ENCODE measurements at places on chromosomes 7 and 10.

DNA sequence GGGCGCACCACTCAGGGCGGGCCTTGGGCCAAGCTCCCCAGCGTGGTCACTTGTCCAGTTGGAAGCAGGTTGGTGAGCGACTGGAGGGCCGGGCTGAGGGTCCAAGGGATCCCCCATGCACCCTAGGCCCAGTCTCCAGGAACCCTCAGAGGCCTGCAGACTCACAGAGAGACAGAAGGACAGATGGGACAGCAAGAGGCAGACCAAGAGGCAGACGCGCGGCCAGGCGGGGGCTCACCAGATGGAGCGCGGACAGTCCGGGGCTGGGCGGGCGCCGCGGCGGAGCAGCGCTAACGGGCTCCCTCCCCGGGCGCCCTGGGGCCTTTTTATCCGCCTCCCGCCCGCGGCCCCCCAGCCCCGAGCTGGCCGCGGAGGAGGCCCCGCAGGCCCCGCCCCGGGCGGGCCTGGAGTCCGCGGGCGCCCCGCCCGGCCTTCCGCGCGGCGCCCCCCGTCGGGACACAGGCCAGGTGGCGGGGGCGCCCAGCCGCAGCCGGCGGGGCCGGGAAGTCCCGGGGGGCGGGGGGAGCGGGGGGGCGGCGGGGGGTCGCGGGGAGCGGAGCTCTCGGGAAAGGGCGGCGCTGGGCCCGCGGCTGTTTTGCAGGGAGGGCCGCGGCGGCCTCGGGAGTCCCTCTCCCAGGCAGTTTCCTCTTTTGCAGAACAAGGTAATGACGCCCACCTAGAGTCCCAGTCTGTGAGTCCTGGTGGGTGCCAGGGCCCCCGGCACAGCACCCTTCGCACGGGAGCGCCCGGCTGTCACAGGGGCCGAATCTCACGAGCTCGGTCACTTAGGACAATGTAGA, at the start of gene LOXL4:
LOXL4 (minus strand) TSS at position 301 of the 800 bp plus-strand sequence. CDS start 5,175 bp downstream, outside the sequence.
- peak; percentile 42 for DNase-seq

DNA sequence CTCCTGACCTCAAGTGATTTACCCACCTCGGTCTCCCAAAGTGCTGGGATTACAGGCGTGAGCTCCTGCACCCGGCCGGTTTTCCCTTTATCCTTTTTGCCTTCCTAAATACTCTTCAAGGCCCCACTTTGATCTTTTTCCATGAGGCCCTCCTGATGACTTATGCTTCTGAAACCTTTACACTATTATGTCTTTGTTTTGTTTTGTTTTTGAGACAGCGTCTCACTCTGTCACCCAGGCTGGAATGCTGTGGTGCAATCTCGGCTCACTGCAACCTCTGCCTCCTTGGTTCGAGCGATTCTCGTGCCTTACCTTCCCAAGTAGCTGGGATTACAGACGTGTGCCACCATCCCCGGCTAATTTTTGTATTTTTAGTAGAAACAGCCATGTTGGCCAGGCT, 3.8 kb downstream of the STMP1 start:
- no peak for DNase-seq

DNA sequence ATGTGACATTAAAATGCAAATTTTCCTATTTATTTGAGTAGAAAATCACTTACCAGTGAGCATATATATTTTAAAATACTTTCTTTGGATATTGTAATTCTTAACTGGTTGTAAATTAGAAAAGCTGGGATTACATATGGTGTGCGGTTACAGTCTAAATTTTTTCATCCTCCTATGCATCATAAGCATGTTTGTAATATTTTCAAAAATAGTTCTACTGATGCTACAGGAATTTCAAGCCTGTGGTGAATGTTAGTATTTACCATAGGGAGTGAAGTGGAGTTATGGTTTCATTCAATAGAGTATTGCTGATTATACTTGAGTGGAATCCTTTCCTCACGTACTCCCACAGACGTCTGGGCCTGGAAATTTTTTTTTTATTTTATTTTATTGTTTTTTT, 34.6 kb upstream of the ST7 start:
- peak; percentile 66 for DNase-seq

GRCh38 chr10:75305675-75306074, 69.9 kb upstream of the COMTD1 start:
- no peak for DNase-seq

- DNase-seq = peak; percentile 59
These were observed 84.0 kb downstream of the NRBF2 start for GRCh38 chr10:63217120-63217605.

DNA sequence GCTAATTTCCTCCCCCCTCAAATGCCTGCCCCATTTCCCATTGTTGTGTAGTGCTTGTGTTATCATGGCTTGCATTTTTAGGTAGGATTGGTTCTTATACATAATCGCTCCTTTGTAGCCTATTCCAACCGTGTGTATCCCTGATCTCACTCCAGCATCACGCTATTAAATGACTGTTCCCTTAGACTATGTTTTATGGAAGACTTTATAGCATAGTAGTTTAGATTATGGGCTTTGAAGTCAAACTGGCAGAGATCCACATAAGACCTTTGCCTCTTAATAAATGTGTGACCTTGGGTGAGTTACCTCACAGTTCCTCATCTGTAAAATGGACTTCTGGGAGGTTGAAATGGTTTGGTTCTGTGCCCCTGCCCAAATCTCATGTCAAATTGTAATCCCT, 5.4 kb upstream of the RABGEF1 start:
- no peak for DNase-seq

- DNase-seq = peak; percentile 90
These were observed 29.0 kb upstream of the MPP7 start for GRCh38 chr10:28331841-28332240.

DNA sequence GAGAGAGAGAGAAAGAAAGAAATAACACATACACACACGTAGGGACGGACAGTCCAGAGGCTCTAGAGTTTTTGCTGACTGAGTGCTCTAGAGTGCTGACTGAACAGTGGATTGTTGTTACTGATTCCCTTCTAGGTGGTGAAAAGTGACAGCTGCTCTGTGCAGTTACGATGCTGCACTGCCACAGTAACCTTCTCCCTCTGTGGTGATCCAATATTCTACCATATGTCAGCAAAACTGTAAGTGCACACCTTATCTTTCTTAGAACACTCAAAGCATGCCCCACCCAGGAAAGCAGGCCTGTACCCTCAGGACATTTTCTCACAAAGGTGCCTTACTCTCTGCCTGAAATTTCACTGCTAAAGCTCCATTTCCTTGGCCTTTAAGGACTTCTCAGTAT, 1023.5 kb downstream of the TYW1 start:
- no peak for DNase-seq

GRCh38 chr7:18081617-18082016, 54.0 kb upstream of the PRPS1L1 start:
- DNase-seq = no peak

DNA sequence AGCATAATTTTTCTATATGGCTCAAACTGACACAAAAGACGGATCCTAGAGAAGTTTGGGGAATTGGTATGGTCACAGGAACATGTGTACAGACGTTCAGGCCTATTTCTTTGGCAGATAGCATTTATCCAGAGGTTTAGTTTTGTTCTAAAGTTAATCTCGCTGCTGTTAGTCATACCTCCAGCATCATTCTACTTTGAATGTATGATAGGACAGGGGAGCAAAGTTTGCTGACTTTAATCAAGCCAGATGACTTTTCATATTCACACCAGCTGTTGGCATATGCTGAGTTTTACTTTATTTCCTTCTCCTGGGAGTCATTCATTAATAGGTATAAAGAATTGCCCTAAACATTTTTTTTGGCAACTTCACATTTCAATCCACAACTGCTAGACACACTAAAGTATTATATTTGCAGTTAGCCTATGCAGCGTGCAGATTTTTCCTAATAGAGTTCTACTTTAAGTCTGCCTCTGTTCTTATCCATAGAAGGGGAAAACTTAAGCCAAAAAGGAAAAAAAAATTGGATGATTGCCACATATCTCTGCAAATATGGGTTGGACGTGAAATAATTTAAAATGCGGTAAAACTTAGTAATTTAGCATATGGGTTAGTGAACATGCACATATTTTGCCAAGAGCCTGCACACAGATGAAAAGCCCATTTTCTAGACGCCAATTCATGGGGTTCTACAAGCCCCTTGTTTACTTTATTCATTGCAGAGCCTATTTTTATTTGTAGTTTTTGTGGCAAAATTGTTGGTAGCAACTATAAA, 213.1 kb downstream of the C7orf25 start:
- DNase-seq = peak; percentile 24

- DNase-seq = peak; percentile 57
These were observed 9.1 kb downstream of the MDFIC start for GRCh38 chr7:114930829-114931655.

DNA sequence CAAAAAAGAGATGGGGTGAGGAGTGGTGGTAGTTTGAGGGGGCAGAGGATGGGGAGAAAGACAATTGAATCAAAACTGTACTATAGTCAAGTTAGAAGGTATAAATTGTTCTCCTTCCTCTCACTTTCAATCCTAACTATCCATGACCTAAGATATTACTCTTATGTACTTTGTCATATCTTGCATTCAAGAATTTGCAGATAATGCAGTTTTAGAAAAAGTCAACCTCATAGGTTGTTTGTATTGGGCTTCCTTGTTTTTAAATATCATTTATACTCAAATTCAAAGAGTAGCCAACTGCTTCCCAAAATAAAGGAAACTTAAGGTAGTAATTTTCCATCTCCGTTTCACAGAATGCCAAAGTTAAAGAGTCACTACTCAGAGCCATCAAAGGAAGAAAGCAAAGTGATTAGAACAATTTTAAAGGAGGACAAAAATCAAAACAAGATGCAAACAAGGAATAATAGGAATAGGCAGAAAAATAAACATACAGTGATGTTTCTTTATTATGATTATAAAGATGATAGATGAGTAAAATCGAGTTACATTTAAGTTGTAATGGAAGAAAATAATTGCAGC, 32.7 kb downstream of the MET start:
- DNase-seq = no peak

Measured in fibroblast of skin of right quadriceps (primary cell).